ENCODE measurements at places on chromosomes 1 and 21. TPM values are rescaled to one million over a fixed set of nuclear protein-coding genes. Genes with fewer than 3 reads are reported as not detected.

The LRRC71 gene
- polyA plus RNA-seq: 0.83 TPM

The SPRR2A gene
- not detected for polyA plus RNA-seq

The ATP8B2 gene
- polyA plus RNA-seq: 22.4 TPM

The IGSF21 gene
- 0.48 TPM for polyA plus RNA-seq

The FBXO42 gene
- polyA plus RNA-seq: 21.0 TPM

The KCNJ10 gene
- polyA plus RNA-seq: 0.46 TPM

The SLC44A3 gene
- polyA plus RNA-seq: 4.6 TPM

The TOR1AIP2 gene
- polyA plus RNA-seq: 28.5 TPM

The TP73 gene
- polyA plus RNA-seq: 2.1 TPM

The GOLT1A gene
- polyA plus RNA-seq: not detected

The SORT1 gene
- 32.9 TPM for polyA plus RNA-seq

The CYP4A11 gene
- 0.22 TPM for polyA plus RNA-seq

The TRIM58 gene
- polyA plus RNA-seq: 1.3 TPM

The TNNI3K gene
- polyA plus RNA-seq: 1.6 TPM

The LAX1 gene
- polyA plus RNA-seq: 0.17 TPM

The KAZN gene
- 14.6 TPM for polyA plus RNA-seq

The KCNJ9 gene
- 0.09 TPM for polyA plus RNA-seq

The GRHL3 gene
- 0.68 TPM for polyA plus RNA-seq

The LCE7A gene
- not detected for polyA plus RNA-seq

The FCRL5 gene
- not detected for polyA plus RNA-seq

The WNT4 gene
- polyA plus RNA-seq: 10.3 TPM

The DIO1 gene
- not detected for polyA plus RNA-seq

The F5 gene
- 0.26 TPM for polyA plus RNA-seq

The FCRL2 gene
- polyA plus RNA-seq: not detected

The S100A7 gene
- not detected for polyA plus RNA-seq
